Activated gamma-delta T cell treated with anti-CD3 and anti-CD28 coated beads, Interleukin-2, amount 50 U/mL, for 16 hours (primary cell): ENCODE measurements at places on chromosomes 2 and 18.

DNA sequence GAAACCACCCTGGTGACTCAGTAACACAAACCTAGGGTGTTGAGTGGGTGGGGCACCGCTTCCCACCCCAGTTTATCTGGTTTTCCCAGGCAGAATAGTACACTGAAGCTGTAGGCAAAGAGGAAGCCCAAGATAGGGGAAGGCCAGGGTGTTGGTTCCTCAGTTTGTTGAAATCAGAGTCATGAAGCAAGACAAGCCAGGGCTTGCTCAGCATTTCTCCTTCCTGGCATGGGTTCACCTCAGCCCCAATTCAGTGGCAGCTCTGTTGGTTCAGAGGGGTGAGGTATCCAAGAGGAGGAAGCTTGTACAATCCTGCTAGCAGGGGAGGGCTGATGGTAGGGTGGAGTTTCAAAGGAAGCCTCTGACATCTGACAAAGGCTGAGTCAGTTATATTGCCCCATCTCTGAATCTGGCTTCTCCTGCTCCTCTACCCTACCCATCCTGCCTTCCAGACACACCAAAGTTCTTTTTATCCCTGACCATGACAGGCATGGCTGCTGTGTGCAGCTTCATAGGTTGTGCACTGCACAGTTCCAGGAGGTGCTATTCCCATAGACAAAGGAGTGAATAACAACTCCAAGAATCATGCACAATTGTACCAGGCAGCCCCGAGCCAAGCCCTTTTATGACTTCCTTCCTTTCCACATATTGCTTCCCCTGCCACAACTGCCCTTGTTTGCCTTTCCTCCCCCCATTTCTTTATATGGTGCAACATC, 24.9 kb upstream of the RAB10 start:
- no peak for DNase-seq

- no peak for DNase-seq
Observed at GRCh38 chr2:83594241-83595120, 864.6 kb downstream of the SUCLG1 start.

DNA sequence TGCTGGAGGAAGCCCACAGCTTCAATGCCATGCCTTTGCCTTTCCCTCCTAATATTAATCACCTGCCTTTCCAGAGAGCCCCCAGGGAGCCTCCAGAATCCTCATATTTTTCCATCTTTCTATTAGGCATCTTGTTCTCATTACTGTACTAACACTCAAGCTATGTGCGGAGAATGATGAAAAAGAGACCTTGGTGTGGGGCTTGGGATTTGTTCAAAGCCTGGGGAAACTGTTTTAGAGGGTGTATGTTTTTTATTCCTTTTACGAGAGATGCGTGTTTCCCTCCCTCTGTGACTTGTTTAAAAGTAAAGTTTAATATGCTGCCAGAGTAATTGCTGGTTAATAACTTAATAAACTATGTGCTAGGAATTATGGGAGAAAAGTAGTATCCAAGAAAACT, 102.4 kb upstream of the ZFP36L2 start:
- DNase-seq, result no peak

DNA sequence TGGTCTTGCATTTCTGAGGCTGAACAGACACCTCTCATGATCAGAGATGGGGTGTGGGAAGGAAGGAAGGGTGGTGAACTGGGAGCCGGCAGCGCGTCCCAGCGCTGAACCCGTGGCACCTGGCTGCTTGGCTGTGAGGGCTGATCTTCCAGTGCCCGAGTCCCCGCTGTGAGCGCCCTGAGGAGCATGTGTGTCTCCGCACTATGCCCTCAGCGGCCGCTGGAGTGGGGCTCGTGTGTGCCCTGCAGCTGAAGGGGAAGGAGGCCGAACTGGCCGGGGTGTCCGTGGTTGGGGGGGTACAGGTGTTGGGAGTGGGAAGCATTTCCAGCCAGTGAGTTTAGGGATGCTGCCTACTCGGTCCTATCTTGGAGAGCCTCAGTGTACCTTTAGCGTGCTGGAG, 82.2 kb downstream of the LDLRAD4 start:
- no peak for DNase-seq

GRCh38 chr18:76406791-76407190, 88.3 kb downstream of the ZNF516 start:
- no peak for DNase-seq

DNA sequence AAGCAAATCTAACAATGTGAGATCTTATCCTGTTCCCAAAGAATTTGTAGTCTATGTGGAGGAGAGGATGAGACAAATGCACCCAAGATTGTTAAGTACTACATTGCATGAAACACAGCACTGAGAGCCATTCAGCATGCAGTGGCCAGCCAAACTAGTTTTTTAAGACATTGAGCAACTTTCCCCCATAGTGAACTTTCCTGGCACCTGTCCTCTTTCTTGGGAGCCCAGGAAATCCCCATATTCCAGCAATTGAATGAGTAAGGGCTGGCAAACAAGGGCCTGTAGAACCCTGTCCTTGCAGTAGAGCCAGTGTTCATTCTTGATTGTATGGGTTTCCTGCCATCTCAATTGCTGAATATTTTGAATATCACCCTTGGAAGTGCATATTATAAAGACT, 58.8 kb upstream of the FIGN start:
- no peak for DNase-seq

DNA sequence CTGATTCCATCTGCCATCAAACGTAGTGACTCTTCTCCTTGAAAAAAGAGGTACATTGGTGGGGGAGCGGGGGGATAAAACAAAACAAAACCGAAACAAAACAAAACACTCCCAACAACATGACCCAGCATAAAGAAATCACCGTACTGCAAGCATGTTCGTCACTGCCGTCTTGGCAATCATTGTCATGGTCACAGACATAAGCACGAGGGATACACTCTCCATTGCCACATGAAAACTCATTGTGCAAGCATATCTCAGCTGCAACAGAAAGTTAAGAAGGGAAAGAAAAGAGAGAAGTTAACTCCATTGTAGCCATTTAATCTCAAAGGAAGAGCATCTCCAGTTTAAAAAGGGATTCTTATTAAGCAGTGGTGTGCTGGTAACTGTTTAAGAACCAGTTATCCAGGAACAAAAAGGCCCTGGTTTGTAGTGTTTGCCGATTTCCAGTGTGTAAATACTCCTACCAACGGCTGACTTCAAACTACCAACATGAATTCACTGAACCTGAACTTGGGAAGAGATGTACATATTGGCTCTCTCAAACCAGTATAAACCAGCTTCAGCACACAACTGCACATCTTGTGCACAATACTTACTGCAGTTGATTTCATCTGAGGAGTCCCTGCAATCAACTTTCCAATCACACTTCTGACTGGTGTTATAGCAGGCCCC, 68.2 kb downstream of the LRP2 start:
- no peak for DNase-seq

- DNase-seq, result no peak
Observed at GRCh38 chr2:128995086-128995485, 676.4 kb upstream of the HS6ST1 start.

- DNase-seq, result no peak
Observed at GRCh38 chr2:113124984-113125855, 2.2 kb upstream of the IL1RN start.

DNA sequence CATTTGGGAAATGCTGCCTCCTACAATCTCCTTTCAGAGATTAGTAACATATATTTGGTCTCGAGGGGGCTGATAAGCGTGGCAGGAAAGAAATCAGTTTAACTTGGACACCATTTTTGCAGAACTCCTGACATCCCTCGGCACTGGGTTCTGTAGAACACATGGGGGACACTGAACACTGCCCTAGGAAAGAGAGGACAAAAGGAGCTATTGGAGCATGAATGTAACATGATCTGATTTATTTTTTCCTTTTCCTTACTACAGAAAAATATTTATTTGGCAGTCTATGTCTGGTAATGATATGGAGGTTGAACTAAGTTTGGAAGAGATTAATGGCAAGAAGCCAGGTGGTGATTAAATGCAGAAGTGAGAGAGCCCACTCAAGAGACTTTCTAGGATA, 153.8 kb downstream of the AFF3 start:
- no peak for DNase-seq

DNA sequence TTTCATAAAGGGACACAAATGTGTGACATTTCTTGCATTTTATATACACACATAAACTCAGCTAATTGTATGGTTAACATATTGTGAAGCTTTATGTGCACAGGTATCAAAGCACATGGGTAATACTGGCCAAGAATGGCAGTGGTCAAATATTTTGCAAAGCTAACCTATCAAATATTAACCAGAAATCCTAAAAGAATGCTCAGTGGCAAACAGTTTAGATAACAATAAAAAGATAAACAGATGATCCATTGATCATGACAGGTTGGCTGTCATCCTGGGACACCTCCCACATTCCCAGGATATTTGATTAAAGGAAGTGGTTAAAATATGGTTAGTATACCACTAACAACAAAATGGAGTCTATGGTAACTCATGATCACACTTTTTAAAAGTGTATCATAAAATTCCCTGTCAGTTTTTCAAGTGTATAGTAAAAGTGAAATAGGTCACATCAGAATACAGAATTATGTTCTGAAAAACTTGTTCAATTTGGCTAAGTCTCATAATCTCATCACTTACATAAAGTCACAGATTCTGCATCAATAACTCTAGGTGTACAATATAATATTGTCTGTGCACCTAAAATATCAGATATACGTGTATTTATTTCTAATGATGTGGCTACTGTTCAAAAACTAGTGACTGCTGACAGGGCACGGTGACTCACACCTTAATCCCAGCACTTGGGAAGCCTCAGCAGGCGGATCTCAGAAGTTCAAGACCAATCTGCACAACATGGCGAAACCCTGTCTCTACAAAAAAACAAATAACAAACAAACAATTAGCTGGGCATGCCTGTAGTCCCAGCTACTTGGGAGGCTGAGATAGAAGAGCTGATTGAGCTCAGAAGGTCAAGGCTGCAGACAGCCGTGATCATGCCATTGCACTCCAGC, 48.9 kb downstream of the CDH2 start:
- no peak for DNase-seq

GRCh38 chr18:64017870-64018269, 48.0 kb downstream of the SERPINB8 start:
- DNase-seq, result no peak

GRCh38 chr2:55721596-55722215, 28.1 kb upstream of the PNPT1 start:
- DNase-seq, result no peak

DNA sequence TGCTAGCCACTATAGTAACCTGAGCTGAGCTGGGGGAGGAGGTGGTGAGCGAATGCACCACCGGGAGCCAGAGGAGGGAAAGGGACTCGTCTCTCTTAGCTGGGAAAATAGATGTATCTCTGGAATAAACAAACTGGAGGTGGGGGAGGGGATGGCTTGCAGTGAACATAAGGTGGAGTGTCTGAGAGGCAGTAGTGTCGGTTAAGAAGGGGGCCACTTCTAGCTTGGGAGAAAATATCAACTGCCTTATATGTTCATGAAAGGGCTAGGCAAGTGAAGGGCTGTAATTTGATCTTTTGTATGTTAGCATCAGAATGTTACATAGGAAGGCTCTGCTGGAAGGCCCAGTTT, 2.2 kb downstream of the SETBP1 start:
- DNase-seq, result no peak

GRCh38 chr2:118810766-118811165, 36.7 kb downstream of the EN1 start:
- no peak for DNase-seq

DNA sequence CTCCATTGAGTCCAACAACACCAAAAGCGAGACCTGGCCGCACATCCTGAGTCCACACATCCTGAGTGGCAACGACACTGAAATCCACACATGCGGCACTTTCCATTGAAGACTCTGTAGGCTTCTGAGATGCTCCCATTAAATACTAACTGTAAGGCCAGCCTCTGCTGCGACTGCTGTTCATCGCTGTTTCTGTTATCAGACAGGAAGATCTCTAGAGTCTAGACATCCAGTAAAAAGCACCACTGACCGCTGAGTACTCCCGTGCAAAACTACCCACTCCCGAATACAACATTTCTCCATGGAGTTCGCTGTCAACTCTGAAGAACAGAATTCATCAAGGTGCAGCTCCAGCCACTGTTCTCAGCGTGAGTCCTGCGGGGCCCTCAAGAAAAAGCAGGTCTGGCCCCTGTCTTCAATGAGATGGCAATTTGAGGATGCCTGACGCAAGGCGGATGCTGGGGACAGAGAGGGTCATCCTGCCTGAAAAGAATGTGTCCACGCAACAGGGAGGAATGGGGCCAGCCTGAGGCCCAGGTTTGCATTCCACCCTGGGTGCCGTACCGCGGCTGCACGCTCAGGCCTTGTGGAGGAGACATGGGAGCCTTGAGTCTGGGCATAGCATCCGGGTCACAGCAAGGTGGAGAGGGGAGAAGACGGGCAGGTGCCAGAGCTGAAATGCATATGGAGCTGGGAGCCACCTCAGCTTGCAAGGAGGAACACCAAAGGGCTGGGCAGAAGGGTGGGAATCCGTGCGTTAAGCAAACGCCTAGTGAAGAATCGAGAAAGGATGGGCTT, 61.9 kb downstream of the ZNF516 start:
- DNase-seq, result no peak

GRCh38 chr2:130359466-130359865, 3.6 kb downstream of the PTPN18 start:
- no peak for DNase-seq

DNA sequence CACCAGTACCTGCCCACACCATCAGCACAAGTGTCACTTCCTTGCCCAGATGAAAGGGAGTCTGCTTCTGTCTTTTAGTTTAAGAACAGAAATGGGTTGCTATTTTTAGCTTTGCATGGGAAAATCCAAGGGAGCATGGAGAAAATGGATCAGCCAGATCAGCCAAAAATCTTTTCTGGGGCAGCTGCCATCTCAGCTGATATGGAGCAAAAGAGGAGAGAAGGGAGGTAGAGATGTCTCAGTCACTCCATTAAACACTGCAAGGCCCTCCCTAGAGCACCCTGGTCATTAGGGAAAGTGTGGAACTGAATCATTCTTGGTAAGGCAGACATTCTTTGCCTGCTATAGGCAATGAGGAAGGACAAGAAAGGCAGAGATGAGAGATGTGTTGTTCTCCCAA, 79.9 kb downstream of the CTAGE1 start:
- no peak for DNase-seq

DNA sequence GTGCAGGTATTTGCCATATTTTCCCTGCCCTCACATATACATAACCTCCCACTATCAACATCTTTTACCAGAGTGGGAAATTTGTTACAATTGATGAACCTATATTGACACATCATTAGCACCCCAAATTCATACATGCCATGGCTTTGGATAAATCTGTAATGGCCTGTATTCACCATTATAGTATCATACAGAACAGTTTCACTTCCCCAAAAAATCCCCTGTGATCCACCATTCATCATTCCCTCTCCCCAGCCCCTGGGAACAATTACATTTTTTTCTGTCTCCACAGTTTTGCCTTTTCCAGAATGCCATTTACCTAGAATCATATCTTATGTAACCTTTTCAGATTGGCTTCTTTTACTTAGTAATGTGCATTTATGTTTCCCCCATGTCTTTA, 494.5 kb downstream of the RNF144A start:
- no peak for DNase-seq

DNA sequence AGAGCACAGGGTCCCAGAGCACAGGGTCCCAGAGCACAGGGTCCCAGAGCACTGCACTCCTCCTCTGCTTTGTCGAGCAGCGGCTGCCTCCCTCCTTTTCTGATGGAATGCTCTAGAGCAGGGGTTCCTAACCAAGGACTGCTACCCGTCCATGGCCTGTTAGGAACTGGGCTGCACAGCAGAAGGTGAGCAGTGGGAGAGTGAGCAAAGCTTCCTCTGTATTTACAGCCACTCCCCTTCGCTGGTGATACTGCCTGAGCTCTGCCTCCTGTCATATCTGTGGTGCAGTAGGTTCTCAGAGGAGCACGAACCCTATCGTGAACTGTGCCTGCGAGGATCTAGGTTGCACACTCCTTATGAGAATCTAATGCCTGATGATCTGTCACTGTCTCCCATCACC, 33.1 kb upstream of the ADNP2 start:
- no peak for DNase-seq

GRCh38 chr2:101736861-101737291, 39.4 kb downstream of the MAP4K4 start:
- DNase-seq, result no peak
